Smooth muscle cell of the brain vasculature (primary cell): ENCODE measurements at places on chromosomes 3 and 15.

- DNase-seq: no peak
These were observed 163.3 kb downstream of the TP63 start for GRCh38 chr3:189794518-189794917.

DNA sequence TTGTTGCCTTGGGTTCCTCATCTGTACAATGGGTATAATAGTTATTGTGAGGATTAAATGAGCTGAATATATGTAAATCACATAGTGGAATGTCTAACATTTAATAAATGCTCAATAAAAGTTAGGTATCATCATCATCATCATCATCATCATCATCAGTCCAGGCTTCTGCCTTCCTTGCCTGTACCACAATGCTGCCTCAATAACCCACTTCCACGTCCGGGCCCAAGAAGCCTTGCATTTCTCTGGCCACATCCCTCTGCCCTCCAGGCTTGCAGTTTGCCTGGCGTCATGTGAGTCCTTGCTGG lies 137.4 kb downstream of the THSD4 start:
- DNase-seq: no peak

- DNase-seq: no peak
These were observed 283.7 kb upstream of the PROK2 start for GRCh38 chr3:72068621-72069020.

GRCh38 chr3:173893066-173893465 lies 495.5 kb downstream of the NLGN1 start:
- no peak for DNase-seq
